ENCODE measurements at places on chromosomes 13 and 19.

DNA sequence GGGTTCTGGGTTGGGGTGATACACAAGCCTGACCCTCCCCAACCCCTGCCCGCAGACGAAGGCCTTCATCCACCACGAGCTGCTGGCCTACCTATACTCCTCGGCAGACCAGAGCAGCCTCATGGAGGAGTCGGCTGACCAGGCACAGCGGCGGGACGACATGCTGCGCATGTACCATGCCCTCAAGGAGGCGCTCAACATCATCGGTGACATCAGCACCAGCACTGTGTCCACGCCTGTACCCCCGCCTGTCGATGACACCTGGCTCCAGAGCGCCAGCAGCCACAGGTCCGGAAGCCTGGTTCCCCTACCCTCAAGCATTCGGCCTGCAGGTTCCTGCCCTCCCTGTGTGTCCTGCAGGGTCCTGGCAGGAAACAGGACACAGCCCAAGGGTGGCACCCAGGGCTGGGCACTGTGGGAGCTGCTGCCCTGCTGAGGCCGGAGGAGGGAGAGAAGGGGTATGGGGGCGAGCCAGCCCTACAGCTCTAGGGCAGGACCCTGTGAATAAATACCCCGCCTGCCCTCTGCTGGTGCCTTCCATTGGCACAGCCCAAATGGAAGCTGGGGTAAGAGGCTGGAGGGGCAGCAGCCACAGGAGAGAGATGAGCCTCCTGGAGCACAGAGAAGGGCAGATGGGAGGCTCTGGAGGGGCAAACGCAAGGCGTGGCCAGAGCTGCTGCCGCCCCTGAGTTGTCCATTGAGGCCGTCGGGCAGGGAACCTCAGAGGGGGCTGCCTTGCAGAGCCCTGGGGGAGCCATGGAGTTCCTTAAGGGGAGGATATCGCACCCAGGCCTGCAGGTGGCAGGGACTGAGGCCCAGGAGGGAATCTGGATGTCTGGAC, 6.8 kb downstream of the TMED1 start:
- DNase-seq, result no peak

DNA sequence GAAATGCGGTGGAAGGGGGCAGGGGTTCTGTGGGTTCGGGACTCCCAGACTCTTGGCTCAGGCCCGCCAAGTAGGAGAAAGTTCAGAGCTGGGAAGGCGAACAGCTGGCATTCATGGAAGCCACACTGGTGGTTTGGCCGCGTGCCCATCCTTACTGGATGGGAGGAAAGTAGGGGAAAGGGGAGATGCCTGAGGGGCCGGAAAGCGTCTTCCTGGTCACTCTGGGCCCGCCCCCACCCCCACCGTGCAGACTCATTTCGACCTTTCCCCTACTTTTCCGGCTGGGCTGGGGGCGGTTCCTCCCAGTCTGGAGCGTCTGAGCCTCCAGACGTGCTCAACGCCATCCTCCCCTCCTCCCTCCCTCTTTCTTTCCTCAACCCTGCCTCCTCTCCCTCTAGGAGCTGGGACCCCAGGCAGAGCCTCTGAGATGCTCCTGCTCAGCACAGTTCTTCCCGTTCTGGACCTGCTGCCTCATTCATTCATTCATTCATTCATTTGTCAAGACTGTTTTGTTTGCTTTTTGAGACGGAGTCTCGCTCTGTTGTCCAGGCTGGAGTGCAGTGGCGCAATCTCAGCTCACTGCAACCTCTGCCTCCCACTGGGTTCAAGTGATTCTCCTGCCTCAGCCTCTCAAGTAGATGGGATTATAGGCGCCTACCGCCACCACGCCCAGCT, 3.5 kb downstream of the ANGPTL4 start:
- peak; percentile 71 for DNase-seq

GRCh38 chr13:98690348-98691022, 62.0 kb downstream of the SLC15A1 start:
- no peak for DNase-seq

DNA sequence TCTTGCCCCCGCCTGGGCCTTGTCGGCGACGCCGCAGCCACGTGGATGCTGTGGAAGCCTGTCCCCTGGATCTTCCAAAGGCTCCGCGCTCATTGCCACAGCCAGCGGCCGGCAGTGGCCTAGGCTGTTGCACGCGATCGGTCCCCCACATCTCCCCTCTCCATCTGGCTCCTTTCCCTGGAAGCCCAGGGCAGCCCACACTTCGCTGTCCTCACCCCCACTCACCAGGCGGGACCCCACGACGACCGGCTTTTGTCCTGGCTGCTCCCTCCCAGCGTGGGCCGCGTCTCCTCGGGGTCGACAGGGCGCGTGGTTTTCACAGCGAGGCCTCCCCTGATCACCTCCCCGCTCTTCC, 605 bp upstream of the TEX30 start:
- DNase-seq, result no peak

DNA sequence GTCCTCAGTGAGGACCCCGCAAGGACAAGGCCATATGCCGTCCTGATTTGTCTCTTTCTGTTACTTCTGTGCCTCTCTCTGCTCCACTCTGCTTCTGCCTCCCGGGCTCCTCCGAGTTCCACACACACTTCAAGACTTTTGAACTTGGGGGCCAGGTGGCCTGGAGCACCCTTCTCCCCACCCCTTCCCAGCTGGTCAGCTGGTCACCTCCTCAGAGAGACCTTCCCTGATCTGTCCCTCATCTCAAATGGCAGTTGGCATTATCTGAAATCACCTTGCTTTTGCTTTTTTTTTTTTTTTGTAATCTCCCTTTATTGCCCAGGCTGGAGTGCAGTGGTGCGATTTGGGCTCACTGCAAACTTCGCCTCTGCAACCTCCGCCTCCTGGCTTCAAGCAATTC, 2.2 kb upstream of the S1PR5 start:
- no peak for DNase-seq

DNA sequence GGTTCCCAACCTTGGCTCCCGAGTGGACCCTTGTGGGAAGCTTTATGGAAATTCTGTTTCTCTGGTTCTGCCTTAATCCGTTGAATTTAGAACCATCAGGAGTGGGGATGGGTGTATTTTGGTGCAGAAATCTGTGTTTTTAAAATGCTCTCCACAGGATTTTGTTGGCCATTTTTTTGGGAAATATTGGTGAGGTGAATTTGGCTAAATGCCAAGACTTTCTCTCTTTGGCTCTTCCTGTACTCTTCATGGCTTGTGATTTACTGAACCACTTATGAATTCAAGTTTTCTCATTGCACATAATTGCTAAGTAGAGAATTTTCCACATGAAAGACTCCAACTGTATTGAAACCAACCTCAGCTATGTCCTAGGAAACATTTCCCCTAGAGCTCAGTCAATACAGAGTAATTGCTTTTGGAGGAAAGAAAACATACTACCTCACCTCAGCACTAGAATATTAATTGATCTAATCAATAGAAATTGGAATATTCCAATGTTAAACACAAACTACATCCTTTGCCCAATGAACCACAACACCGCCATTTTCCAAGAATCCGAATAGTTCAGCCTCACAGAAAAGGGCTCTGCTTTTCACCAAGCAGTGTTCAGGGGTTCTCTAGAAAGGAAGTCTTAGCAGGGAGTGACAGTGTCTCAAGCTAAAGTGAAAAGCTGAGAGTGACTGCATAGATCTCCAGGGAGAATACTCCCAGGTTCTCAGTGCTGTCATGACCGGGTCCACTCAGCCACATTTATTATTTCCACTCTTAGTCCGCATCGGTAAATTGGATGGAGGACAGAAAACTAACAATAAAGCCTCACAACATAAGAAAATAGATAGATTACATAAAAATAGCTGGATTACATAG, 60.3 kb downstream of the ERCC5 start:
- DNase-seq, result no peak

DNA sequence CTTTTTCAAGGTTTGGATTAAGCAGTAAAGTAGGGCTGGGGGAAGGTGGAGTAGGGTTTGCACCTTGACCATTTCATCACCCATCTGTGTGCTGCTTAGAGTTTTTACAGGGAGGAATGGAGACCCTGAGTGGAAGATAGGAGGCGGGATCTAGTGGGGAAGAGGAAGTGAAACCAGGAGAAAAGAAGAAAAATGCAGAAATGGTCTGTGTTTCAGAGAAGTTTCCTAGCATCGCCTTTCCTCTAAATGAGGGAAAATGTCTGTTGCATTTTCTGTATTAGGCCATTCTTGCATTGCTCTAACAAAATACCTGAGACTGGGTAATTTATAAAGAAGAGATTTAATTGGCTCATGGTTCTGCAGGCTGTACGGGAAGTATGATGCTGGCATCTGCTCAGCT, 64.1 kb downstream of the TPT1 start:
- no peak for DNase-seq

GRCh38 chr19:54407780-54408179, 7.5 kb upstream of the TTYH1 start:
- DNase-seq, result no peak

DNA sequence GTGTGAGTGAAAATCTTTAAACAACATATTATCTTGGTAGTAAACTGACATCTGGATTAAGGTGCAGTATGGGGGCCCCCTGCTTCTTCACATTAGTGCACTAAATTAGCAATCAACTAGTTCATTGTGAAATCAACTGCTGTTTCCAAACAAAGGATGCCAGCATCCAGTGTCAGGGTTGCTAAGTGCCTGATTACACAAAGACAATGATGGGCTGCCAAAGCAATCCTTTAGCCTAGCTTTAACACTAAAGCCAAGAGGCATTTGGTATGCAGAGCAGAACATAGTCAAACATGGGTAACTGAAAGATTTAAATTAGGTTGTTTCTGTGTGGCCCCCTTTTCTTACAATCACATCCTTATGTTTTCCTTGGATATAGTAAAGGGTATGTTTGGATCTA, 543.1 kb upstream of the SLITRK5 start:
- DNase-seq, result peak; percentile 31

- DNase-seq, result no peak
Measured at GRCh38 chr19:47821460-47822020, at the start of gene CRX. Gene CRX (plus strand): TSS chr19:47821937. CDS start chr19:47834444, 12,507 bp downstream.

DNA sequence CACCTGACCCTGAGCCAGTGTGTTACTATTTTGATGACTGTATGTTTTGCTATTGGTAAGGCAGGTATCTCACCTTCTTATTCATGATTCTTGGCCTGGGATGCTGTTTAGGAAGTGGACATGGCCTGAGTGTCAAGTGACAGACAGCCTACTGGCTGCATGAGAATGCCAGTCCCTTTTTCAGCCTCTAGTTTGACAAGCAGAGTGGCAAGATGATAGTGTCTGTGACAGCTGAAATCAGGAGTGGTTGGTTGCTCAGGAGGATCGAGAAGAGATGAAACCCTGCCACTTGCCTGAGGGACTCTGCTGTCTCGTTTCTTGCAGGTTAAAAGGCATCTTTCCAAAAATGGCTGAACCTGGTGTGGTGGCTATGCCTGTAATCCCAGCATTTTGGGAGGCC, 7.1 kb upstream of the ELOF1 start:
- no peak for DNase-seq

DNA sequence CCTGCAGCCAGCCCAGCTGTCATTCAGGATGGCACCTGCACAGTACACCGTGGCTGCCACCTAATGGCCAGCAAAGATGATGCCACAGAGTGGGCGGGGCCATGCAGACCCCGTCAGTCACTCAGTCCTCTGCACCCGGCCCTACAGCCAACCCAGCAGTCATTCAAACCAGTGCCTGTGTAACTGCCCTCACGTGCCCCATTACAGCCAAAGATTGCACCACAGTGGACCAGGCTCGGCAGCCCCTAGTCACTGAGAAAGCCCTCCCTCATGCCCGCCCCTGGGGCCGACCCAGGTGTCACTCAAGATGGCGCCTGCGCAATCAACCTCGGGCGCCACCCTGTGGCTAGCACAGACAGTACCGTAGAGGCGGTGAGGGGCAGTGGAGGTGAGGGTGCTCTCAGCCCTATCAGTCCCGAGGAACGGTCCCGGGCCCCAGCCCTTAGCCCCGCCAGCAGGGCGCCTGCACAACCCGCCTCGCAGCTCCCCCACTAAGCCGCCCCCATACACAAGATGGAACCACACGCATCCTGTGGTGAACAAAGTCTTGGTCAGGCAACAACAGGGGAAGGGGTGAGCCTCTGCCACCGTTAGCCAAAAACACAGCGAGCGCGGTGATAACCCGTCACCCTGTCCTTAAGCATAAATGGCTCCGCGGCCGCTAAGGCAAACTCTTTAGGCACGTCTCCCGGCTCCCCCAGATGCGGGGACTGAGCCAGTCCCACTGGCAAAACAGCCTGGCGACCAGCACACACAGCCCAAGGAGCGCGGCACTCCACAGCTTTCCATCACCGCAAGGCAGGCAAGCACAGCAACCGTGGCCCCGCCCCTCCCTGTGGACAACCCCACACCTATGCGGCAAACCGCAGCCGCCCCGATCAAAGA, 2.3 kb downstream of the PEG3 start:
- peak; percentile 87 for DNase-seq

DNA sequence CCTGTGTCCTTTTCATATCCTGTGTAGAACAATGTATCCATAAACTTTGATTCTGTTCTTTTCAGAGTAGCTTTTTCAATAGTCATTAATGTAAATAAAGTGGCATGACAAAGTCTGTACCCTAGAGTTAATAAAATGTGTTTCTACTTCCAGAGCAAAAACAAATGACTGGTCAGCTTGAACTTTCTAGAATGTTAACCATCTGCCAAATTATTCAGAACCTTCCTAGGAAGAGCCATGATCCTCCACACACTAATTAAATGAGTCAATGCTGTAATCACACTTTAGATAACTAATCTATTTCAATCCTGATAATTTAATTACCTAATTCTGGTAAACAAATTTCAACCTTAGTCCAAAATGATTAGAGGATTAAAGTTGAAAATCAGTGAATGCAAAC, 73.2 kb downstream of the DIAPH3 start:
- DNase-seq, result no peak

DNA sequence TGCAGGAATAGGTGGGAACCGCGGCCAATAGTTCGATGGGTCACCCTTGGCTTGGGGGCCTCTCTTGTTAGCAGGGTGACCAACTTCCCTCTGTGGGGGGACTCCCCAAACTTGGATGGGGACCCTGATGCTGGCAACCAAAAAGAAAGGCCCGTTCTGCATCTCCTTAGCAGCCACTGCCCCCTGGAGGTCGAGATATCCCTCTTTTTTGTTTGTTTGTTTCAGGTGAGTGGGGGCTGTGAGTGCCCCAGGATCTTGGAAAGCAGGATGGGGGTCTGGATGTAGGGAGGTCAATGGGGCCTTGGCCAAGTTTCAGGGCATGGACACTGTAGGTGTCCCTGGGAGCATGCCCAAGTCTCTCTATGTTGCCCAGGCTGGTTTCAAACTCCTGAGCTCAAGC, 7.7 kb upstream of the CRTC1 start:
- DNase-seq, result no peak

- DNase-seq, result no peak
Measured at GRCh38 chr13:28401303-28402056, 93.4 kb downstream of the FLT1 start.

All from substantia nigra (tissue), 51 donors.